Activated CD4-positive, alpha-beta T cell treated with anti-CD3 and anti-CD28 coated beads, Interleukin-2, amount 10 ng/mL, durations not matched to agents 7 days and 5 days (primary cell): ENCODE measurements at places on chromosomes 11 and 22. TPM values are rescaled to one million over a fixed set of nuclear protein-coding genes. Genes with fewer than 3 reads are reported as not detected.

DNA sequence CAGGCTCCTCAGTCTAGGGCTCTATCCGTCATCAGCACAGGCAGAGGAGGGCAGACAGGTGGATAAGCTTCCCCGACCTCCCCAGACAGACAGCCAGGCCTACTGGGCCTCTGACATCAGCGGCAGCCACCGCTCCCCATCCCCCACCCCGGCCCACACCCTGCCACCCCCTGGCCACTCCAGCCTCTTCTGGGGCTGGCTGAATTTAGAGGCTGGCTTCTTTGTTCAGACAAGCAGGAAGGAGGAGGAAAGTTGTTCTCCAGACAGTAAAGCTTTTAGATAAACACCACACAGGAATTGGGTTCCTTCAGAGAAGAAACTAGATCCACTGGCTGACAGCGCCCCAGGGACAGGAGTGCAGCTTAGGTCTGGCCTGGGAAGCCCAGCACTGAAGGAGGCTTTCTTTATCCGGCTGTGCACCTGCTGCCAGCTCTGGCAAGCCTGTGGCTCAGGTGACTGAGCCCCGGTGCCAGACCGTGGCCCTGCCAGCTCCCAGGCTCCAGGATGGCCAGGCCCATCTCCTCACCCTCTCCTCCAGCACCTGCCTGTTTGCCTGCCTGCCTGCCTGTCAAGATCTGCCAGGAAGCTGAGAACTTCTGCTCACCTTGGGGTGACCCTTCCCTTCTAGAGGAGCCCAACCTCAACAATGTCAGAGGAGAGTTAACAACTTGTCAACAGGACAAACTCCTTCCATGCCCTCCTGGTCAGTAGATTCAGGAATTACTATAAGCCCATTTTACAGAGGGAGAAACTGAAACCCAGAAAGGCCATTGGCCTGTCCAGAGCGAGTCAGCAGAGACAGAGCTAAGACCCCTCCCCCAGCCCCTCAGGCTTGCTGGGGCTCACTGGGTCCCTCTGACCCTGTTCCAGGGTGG lies 44.0 kb upstream of the KLHL35 start:
- no peaks in the 10 kb centered on the region for H3K27me3 ChIP-seq
- DNase-seq, result no peak
- no peak overlapping the region for H3K4me3 ChIP-seq
- peak overlapping the region; percentile 63 for H3K27ac ChIP-seq
- peaks cover 4% of the 10 kb centered on the region for H3K36me3 ChIP-seq

DNA sequence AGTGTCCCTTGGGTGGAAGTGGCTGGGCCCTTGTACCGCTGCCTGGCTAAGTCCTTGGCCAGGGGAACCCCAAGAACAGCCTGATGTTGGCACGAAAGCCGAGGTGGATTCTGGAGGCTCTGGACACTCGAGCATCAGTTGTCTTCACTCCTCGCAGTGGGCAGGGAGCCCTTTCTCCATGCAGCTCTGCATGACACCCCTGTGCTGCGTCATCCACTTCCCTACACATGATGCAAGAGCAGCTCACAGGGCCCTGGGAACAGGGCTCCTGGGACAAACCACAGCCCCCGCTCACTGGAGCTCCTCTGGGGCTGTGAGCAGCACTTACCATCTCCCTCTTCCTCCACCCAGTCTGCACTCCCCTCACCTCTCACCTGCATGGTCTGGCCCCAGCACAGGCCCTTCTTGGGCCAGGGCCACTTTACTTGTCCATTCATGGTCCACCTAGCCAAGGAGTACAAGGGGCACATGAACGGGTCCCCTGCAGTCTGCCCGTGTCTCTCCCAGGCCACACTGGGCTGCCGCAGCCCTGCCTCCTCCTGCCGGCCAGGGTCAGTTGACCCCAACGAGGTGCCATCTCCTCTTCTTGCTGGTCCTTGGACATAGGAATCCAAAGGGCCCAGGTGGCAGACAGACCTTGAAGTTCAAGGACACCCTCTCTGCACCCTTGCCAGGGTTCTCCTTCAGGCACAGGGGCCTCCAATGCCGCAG lies 66.5 kb downstream of the IGF2 start:
- H3K27me3 ChIP-seq, result peaks cover 5% of the 10 kb centered on the region
- H3K36me3 ChIP-seq, result no peaks in the 10 kb centered on the region
- no peak for DNase-seq

DNA sequence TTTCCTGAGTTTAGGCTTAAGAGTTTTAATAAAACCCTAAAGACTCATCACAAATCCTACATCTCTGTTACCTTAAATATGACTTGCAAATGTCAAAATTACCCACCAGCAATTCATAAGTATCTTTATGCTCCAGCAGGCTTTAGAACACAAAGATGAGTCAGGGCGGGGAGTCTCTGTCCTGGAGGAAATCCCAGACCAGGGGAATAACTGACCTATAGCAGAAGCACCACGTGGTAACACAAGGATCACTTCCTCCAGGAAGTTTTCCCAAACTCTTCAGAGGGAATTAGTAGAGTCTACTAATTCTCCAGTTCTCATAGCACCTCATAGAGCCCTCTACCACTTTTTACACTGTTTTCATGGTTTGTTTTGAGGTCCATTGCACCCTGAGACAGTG lies 217.0 kb downstream of the NAV2 start:
- H3K4me3 ChIP-seq, result no peak overlapping the region
- H3K36me3 ChIP-seq, result no peaks in the 10 kb centered on the region
- no peaks in the 10 kb centered on the region for H3K4me1 ChIP-seq
- peaks cover 2% of the 10 kb centered on the region for H3K27me3 ChIP-seq
- H3K27ac ChIP-seq, result no peak overlapping the region

- peaks cover 57% of the 10 kb centered on the region for H3K4me1 ChIP-seq
- DNase-seq, result no peak
- peak overlapping the region; percentile 86 for H3K27ac ChIP-seq
- peaks cover 15% of the 10 kb centered on the region for H3K36me3 ChIP-seq
- no peaks in the 10 kb centered on the region for H3K27me3 ChIP-seq
Observed at GRCh38 chr11:110295086-110295485, 1.3 kb downstream of the RDX start.

MYBPC3 gene
- not detected for total RNA-seq

- no peaks in the 10 kb centered on the region for H3K4me1 ChIP-seq
- no peak overlapping the region for H3K4me3 ChIP-seq
- no peak for DNase-seq
- H3K27me3 ChIP-seq, result no peaks in the 10 kb centered on the region
- no peak overlapping the region for H3K27ac ChIP-seq
- H3K36me3 ChIP-seq, result no peaks in the 10 kb centered on the region
Observed at GRCh38 chr11:1053121-1053901, 16.8 kb upstream of the MUC6 start.

TTC12 gene
- 21.8 TPM for total RNA-seq

- no peaks in the 10 kb centered on the region for H3K36me3 ChIP-seq
- peaks cover 59% of the 10 kb centered on the region for H3K27me3 ChIP-seq
- H3K4me1 ChIP-seq, result peaks cover 25% of the 10 kb centered on the region
- no peak for DNase-seq
- no peak overlapping the region for H3K27ac ChIP-seq
Observed at GRCh38 chr11:36365907-36366306, 69.8 kb downstream of the PRR5L start.

- no peak overlapping the region for H3K27ac ChIP-seq
- peaks cover 7% of the 10 kb centered on the region for H3K4me1 ChIP-seq
- no peak for DNase-seq
- H3K27me3 ChIP-seq, result no peaks in the 10 kb centered on the region
- H3K4me3 ChIP-seq, result no peak overlapping the region
- peaks cover 25% of the 10 kb centered on the region for H3K36me3 ChIP-seq
Observed at GRCh38 chr11:13358596-13359270, 81.1 kb downstream of the BMAL1 start.

RIC3 gene
- 20.1 TPM for total RNA-seq

GRCh38 chr22:16975155-16975885 lies 32.7 kb downstream of the GAB4 start:
- no peak overlapping the region for H3K4me3 ChIP-seq
- H3K4me1 ChIP-seq, result peaks cover 9% of the 10 kb centered on the region

- H3K27ac ChIP-seq, result no peak overlapping the region
- no peaks in the 10 kb centered on the region for H3K36me3 ChIP-seq
- H3K4me3 ChIP-seq, result no peak overlapping the region
Observed at GRCh38 chr11:22792497-22792896, 37.1 kb downstream of the SVIP start.

- H3K4me3 ChIP-seq, result no peak overlapping the region
- no peaks in the 10 kb centered on the region for H3K4me1 ChIP-seq
- H3K36me3 ChIP-seq, result no peaks in the 10 kb centered on the region
- H3K27ac ChIP-seq, result no peak overlapping the region
- DNase-seq, result no peak
Observed at GRCh38 chr22:23110190-23110921, 31.4 kb downstream of the RSPH14 start.

GRCh38 chr11:91421641-91422040 lies 803.0 kb upstream of the FAT3 start:
- H3K4me3 ChIP-seq, result no peak overlapping the region
- H3K27ac ChIP-seq, result no peak overlapping the region
- no peak for DNase-seq
- H3K27me3 ChIP-seq, result no peaks in the 10 kb centered on the region

ADAMTS8 gene
- not detected for total RNA-seq

- H3K4me3 ChIP-seq, result no peak overlapping the region
- no peak overlapping the region for H3K27ac ChIP-seq
- peaks cover 2% of the 10 kb centered on the region for H3K27me3 ChIP-seq
- H3K36me3 ChIP-seq, result peaks cover 30% of the 10 kb centered on the region
- DNase-seq, result no peak
- H3K4me1 ChIP-seq, result peaks cover 46% of the 10 kb centered on the region
Observed at GRCh38 chr11:59759900-59760299, 4.7 kb downstream of the STX3 start.

DNA sequence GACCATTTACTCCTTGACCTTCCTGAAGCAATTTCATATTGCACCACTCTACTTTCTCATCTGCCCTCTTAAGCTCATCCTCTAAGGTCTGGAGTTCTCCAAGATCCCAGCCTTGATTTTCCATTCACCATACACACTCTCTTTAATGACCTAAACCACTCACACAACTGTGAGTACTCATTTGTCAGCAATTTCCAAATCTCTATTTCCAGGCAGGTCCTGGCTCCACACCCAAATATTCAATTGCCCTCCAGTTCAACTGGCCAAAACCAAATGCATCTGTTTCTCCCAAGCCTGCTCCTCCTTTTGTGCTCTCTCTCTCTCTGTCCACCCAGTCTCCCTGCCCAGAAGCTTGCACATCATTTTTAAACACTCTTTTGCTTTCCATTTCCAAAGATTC lies 39.6 kb downstream of the NEU3 start:
- H3K36me3 ChIP-seq, result no peaks in the 10 kb centered on the region
- H3K4me1 ChIP-seq, result no peaks in the 10 kb centered on the region
- H3K4me3 ChIP-seq, result no peak overlapping the region
- H3K27ac ChIP-seq, result no peak overlapping the region
- DNase-seq, result no peak

- no peaks in the 10 kb centered on the region for H3K27me3 ChIP-seq
- no peak for DNase-seq
- peaks cover 2% of the 10 kb centered on the region for H3K4me1 ChIP-seq
- H3K27ac ChIP-seq, result no peak overlapping the region
- H3K36me3 ChIP-seq, result peaks cover 42% of the 10 kb centered on the region
- H3K4me3 ChIP-seq, result no peak overlapping the region
Observed at GRCh38 chr22:41893591-41894375, 21.1 kb downstream of the SHISA8 start.

GRCh38 chr22:27853424-27853823 lies 51.9 kb upstream of the MN1 start:
- no peak overlapping the region for H3K27ac ChIP-seq
- DNase-seq, result no peak
- H3K27me3 ChIP-seq, result no peaks in the 10 kb centered on the region
- peaks cover 66% of the 10 kb centered on the region for H3K36me3 ChIP-seq

MRGPRX4 gene
- not detected for total RNA-seq

- H3K27me3 ChIP-seq, result no peaks in the 10 kb centered on the region
- peak overlapping the region; percentile 88 for H3K27ac ChIP-seq
- peaks cover 2% of the 10 kb centered on the region for H3K36me3 ChIP-seq
- peaks cover 22% of the 10 kb centered on the region for H3K4me1 ChIP-seq
- peak overlapping the region; percentile 88 for H3K4me3 ChIP-seq
Observed at GRCh38 chr22:23837911-23838680, 710 bp downstream of the DERL3 start.

GRCh38 chr11:104325093-104325492 lies 161.1 kb upstream of the PDGFD start:
- H3K27ac ChIP-seq, result no peak overlapping the region
- DNase-seq, result no peak
- H3K27me3 ChIP-seq, result no peaks in the 10 kb centered on the region
- no peaks in the 10 kb centered on the region for H3K4me1 ChIP-seq

- peaks cover 21% of the 10 kb centered on the region for H3K4me1 ChIP-seq
- no peak for DNase-seq
- H3K27ac ChIP-seq, result peak overlapping the region; percentile 26
- H3K27me3 ChIP-seq, result no peaks in the 10 kb centered on the region
- H3K4me3 ChIP-seq, result no peak overlapping the region
Observed at GRCh38 chr11:68008381-68009337, 1.5 kb upstream of the ALDH3B1 start.

DNA sequence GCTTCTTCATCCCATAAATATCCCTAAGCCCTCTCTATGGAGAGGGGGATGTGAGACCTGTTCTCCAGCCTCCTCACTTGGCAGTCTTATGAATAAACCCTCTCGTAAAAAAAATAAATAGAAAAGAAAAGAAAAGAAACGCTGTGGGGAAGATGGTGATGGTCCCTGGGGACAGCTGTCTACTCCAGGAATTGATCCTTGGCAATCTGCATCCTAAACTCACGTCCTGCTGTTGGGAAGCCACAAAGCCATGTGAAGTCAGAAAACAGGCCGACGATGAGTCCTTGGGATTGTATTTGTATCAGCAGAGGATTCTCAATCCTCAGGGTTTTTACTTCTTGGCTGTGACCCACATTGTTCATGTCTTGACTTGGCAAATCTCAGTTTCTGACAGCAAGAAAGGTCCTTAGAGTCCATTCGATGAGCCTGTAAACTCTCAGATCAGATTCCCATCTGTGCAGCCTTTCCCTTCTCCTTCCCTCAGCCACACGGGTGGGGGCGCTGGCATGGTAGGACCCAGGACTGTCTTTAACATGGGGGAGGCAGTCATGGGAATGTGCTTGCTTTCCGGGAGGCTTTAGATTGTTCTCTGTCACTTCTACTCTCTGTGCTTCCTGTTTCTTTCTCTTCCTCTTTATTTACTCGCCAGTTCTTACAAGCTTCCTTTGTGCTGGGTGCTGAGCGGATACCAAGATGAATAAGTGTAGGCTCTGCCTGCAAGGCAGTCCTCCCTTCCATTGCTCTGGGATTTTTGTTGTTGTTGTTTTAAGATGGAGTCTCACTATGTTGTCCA lies 24.9 kb downstream of the TCP11L1 start:
- H3K4me1 ChIP-seq, result peaks cover 42% of the 10 kb centered on the region
- no peak for DNase-seq
- H3K36me3 ChIP-seq, result peaks cover 34% of the 10 kb centered on the region

DNA sequence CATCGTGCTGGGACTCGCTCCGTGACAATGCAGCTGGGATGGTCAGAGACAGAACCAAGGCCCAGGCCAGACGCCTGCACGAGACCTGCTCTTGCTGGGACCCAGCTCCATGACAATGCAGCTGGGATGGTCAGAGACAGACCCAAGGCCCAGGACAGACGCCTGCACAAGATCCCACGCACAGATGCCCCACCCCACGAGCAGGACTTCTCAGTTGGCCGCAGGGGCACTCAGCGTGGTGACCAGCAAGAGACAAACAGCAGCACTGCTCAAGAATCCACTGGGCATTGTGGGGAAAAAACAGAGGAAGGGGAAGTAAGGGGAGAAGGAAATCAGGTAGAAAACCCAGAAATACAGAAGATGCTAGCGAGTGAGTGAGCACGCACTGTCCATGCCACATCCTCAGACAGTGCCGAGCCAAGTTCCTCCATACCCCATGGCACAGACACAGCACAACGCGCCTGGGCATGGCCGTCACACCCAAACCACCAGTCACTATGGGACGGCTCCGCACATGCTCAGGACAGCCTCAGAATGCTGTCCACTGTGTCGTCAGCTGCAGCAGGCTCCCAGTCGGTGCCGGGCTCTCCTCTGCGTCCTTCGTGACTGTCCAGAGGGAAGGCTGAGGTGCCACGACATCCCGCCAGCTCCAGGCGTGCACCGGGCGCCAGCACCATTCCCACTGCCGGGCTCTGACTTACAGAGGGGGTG lies 44.5 kb downstream of the BRD1 start:
- H3K4me3 ChIP-seq, result no peak overlapping the region
- H3K27ac ChIP-seq, result no peak overlapping the region
- peaks cover 31% of the 10 kb centered on the region for H3K4me1 ChIP-seq
